NCI-H2107 (cell line): ENCODE measurements at places on chromosomes 7 and 10.

DNA sequence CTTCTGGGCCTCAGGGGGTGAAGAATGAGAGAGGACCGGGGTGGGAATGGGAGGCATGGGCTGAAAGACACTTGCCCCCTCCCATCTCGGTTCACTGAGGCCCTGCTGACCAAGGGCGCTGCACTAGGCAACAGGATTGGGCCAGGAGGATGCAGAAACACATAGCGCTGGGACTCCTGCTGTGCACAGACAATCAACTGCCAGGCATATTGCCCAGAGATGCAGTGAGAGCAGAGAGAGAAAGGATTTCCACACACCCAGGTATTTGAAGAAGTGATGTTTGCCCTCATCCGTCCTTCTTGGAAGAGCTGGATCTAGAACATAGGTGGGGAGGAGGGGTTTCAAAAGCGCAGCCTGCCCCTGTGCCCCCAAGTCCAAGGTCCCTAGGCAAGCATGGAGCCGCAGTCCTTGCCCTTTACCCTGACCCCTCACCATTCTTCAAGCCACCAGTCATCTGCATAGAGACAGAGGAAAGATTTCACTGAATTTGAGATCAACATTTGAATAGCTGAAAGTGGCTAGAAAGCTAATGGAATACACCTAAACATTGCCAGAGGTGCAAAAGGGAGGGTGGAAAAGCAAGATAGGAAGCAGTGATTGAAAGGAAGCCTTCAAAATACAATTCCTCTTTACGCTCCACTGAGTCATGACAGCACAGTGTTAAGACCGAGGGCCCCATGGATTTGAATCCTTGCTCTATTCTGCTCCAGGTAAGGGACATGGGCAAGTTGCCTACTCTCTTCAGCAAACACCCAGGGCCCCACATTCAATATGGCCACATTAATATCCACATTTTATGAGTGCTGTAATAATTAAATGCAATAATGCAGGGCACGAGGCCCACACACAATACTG, 44.2 kb upstream of the TNS3 start:
- DNase-seq, result no peak

GRCh38 chr10:113084031-113084430, 134.0 kb downstream of the TCF7L2 start:
- no peak for DNase-seq

DNA sequence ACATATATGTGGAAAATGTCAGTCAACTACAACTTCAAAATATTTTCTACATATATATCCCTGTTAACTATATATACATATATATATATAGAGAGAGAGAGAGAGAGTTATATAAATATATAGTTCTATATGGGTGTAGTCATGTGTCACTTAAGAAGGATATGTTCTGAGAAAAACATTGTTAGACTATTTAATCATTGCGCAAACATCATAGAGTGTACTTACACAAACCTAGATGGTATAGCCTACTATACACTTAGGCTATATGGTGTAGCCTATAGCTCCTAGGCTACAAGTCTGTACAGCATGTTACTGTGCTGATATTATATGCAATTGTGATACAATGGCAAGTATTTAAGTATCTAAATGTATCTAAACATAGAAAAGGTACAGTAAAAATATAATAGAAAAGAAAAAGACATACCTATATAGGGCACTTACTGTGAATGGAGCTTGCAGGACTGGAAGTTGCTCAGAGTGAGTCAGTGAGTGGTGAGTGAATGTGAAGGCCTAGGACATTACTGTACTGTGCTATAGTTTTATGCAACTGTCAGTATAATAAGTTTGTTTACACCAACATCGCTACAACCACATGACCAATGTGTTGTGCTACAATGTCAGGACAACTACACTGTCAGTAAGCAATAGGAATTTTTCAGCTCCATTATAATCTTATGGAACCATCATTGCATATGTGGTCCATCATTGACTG, 18.0 kb upstream of the FGL2 start:
- no peak for DNase-seq

- DNase-seq, result no peak
Observed at GRCh38 chr7:12655161-12655560, 32.3 kb upstream of the ARL4A start.

DNA sequence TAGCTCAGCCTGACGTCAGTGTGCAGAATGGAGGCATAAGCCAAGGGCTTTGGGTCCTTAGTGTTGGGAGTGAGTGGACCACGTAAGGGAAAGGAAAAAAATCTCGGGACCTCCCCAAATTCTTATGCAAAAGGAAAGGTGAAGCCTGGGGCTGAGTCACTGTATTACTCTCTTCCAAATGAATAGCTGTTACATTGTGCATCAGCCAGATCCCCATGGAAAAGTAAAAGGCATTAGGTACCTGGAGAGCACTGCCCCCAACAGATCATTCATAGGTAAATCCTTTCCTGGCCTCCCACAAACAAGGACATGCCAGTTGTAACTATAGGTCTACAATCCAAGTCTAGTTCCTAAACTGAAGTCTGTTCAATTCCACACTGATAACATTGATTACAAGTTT, 170.5 kb downstream of the C1GALT1 start:
- DNase-seq, result no peak

DNA sequence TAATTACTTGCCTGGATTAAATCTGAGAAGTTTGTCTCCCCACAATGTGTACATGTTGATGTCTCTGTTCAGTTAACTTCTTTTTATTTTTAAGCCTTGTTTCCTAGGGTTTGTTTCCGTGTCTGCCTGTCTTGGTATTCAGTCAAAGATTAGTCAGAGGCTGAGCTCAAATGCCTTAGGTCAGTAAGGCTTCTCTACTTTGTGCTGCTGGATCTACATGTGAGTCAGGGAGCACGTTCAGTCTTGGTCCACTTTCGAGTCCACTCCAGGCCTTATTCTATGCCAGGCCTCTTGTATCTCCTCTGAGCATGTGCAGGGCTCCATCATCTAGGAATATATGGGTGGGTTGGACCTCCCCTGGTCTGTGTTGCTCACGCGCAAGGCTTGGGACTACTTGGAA, 93.3 kb upstream of the FZD8 start:
- no peak for DNase-seq

- DNase-seq, result no peak
Observed at GRCh38 chr7:21030237-21030871, 243.7 kb upstream of the SP8 start.

GRCh38 chr10:1731592-1731991, 5.7 kb downstream of the ADARB2 start:
- no peak for DNase-seq

GRCh38 chr10:114779803-114780576, 41.6 kb upstream of the FHIP2A start:
- DNase-seq, result no peak

DNA sequence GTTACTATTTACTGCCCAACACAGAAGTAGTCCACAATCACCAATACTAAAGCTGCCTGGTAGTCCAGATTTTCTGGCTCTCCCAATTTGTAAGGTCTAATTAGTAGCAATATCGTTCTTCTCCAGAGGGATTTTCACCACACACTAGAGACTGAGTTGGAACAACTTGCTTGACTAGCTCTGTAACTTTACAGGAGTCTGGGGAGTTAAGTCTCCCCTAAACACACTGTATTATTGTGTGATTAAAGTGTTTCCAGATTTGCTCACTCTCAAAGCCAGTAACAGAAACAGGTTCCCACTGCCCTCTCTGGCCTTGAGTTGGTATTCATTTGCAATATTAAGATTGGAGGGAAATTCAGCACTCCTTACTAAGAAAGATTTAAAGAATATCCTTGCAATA, 1175.7 kb downstream of the SORCS1 start:
- no peak for DNase-seq

DNA sequence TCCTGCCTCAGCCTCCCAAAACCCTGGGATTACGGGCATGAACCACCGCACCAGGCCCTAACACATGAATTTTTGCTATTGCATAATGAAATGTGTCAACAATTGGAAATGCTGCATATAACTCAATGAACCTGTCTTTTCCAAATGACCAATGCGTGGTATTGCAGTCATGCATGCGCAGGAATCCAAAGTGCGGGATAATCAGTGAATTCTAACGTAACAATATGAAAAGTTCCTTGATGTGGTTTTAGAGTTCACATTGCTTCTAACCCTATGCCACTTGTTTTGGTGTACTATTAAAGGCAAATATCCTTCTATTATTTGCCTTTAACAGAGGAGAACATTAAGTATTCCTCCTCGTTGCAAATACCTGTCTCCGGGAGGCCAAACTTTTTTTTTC, 10.5 kb downstream of the TDRD1 start:
- no peak for DNase-seq

DNA sequence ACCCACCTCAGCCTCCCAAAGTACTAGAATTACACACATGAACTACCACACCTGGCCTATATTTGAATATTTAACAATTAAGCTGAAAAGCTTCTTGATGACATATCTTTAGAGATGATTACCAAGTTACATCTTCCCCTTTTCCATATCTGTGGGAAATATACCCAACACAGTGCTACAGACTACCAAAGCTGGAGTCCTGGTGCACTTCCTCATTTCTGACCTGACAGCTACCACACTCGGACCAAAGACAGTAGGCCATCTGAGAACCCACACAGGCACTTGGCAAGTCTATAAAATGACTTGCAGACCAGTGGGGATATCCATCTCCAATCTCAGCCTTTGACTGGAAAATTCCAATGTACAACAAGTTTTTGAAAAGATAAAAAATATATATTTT, 270.4 kb upstream of the KLF14 start:
- DNase-seq, result no peak

GRCh38 chr7:106623853-106624252, 37.1 kb downstream of the CCDC71L start:
- DNase-seq, result no peak

- no peak for DNase-seq
Observed at GRCh38 chr7:17020250-17020649, 138.5 kb upstream of the AGR3 start.

DNA sequence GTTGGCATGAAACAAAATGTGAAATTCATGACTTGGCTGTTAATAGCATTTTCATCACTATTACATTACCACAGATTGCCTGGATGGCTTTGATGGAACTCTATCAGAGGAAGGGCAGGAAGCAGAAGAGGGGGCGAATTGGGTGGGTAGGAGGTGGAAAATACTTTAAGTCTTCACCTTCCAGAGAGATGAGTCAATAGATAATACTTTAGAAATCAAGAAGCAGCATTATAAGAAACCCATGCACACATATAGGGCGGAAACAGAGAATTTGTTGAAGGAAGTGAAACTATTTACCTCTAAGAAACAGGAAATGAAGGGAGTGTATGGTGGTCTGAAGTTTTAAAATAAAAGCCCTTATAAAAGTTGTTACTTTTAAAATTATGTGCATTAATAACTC, 152.1 kb upstream of the TARP start:
- DNase-seq, result no peak

DNA sequence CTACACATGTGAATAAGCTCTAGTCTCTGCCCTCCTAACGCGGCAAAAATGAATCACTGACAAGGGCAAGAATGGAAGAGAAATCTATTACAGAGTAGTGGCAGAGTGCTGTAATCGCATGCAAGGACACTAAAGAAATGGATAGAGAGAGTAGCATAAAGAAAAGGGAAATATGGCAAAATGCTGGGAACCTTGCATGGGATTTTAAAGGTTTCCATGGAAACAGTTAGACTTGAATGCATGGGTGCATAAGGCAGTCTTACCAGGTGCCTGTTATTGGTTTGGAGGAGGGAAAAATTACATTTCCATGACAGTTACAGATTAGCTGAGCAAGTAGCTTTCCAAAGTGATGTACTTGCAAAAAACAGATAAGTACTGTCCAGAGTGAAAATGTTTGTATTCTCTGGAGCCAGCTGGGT, 233.4 kb downstream of the PTN start:
- no peak for DNase-seq

- no peak for DNase-seq
Observed at GRCh38 chr7:66781408-66782090, 41.0 kb downstream of the RABGEF1 start.

DNA sequence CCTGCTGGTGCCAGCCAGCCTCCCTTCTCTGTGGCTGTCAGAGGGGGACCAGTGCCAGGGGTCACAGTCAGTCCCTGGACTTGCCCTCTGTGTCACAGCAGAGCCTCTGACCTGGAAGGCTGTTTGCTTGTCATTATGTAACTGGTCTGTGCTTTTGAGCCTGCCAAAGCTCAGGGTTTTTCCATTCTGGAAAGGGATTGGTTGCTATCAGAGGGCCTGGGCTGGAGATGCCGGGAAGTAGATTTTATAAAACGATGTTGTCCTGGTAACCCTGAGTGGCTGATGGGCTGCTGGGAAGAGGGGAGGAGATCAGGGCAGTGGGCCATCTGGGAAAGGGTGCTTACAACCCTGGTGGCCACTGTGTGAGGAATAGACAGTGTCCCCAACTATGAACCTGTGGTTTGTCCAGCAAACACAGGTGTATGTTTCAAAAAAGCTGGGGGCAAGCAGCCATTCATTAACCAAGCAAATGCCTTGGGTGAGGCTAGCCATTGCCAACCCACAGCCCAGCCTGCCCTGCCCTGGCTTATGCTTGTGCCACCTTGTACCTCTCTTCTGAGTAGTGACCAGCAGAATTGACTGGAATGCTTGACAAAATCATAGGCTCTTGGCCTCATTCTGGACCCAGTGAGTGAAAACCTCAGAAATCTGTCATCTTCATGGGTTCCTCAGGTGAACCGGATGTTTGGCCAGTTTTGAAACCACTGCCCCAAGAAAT, 21.6 kb downstream of the SFTPD start:
- DNase-seq, result no peak

DNA sequence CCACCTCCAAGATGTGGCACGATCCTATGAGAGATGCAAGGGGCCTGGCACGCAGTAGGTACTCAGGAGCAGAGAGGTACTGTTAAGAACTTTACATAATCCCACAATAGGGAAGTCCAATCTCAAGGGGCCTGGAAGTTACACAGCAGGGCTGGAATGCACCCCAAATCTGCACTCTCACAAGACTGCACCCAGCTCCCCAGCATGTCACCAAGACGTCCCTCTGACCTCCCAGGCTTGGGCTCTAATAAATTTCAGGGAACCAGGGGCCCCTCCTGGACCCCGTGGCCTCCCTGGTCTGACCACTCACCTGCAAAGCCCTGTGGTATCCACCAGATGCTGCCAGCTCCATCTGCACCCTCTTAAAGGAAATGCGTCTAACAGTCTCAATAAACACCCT, 94.9 kb downstream of the OAT start:
- DNase-seq, result no peak

- DNase-seq, result no peak
Observed at GRCh38 chr10:117680601-117681000, 138.1 kb downstream of the EMX2 start.

DNA sequence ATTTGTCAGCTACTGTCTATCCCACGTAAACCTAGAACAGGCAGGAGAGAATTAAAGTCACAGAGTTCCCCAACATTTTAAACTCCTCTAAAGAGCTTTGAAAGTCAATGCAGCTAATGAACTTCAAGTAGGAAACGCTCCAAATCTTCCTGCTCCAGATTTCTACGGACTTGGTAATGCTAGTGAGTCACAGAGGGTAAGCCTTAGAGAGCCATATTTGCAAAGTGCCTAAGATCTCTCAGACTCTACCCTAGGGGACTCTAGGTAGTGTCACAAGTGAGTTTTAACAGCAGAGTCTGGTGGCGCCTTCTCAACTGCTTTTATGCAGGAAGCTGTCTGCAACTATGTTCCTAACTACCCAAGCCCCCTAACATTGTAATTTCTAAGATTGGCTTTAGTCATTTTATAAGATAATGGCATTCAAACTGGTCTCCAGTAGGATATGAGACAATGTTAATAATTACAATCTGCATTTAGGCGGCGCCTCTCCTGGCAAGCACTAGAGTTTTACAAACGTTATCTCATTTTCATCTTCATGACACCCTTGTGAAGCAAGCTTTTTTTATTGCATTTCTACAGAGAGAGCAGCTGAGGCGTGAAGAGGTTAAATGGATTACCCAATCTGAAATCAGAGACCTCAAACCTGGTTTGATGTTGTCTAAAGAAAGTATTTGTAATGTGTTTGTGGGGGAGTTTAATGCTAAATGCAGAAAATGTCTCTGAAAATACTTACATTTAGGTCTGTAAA, 22.0 kb upstream of the FZD1 start:
- no peak for DNase-seq
